ENCODE measurements at places on chromosomes 1 and 21.

DNA sequence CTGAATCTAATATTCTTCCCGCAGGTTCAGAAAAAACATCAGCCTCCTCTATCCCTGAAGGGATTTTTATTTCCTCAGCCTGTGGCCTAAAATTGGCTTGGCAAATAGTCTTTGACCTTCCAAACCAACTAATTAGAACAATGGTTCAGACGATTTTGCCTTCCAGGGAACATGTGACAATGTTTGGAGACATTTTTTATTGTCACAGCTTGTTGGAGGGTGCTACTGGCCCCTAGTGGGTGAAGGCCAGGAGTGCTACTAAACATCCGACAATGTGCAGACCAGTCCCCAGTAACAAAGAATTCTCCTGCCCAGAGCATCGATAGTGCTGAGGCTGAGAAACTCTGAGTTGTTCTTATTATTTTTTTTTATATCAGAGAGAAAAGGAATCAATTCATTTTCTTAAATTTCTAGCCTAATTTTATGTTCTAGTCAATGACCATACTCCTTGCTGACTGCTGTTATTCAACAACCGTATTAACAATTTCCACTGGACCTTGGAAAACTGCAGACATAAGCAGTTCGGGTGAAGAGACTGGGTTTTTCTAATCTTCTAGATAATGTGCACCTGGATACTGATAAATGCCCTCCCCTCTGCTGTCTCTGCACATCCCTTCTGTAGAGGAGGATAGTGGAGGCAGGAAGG, 280.7 kb downstream of the LMX1A start:
- DNase-seq, result no peak

GRCh38 chr1:38549191-38549590, 310.4 kb downstream of the RRAGC start:
- DNase-seq, result no peak

DNA sequence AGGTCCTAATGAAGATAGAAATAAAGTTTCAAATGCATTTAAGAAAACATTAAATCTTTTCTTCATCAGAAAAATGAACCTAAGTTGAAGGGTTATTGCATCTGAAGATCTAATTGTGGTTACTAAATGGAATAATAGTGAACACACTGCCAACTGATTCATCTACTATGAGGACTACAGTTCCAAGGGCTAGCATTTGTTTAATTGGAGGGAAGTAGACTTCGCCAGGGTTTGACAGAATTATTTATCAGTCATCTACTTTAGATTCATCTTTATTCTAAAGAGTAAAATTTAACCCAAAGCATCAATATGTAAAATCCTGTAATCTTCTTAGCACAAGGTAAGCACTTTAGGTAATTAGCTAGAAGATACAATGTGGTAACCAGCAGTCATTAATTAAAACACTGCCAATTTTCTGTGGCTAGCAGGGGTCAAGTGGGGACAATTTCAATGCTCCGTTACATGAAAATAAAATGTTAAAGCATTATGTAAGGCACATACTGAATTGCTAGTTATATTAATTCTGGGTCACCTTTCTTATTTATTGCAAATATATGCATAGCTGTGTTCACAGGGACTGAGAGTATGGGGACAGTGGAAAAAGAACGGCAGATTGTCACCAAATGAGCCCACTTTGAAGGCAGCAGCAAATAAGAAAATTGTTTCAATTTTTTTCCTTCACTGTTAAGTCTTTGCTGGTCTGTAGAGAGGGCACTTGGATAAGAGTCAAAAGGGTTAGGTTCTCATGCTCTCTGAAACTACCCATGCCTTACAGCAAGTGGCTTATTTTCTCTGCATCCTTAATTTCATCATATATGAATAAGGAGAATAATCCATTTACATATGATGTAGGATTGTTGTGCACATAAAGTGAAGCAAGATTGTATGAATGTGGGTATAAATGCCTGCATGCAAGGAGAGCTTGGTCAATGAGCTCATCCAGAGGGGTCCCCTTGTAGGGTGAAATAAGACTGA, 416.0 kb downstream of the PCP4 start:
- DNase-seq, result no peak

GRCh38 chr1:212645546-212646543, 37.3 kb downstream of the ATF3 start:
- DNase-seq, result no peak

- no peak for DNase-seq
Measured at GRCh38 chr1:156376146-156376545, 7.1 kb downstream of the RHBG start.

- DNase-seq, result no peak
Measured at GRCh38 chr1:50996083-50996482, 26.0 kb downstream of the CDKN2C start.

GRCh38 chr1:14240265-14240664, 358.2 kb upstream of the KAZN start:
- DNase-seq, result no peak

GRCh38 chr1:52967666-52968065, 40.6 kb downstream of the SCP2 start:
- DNase-seq, result no peak

DNA sequence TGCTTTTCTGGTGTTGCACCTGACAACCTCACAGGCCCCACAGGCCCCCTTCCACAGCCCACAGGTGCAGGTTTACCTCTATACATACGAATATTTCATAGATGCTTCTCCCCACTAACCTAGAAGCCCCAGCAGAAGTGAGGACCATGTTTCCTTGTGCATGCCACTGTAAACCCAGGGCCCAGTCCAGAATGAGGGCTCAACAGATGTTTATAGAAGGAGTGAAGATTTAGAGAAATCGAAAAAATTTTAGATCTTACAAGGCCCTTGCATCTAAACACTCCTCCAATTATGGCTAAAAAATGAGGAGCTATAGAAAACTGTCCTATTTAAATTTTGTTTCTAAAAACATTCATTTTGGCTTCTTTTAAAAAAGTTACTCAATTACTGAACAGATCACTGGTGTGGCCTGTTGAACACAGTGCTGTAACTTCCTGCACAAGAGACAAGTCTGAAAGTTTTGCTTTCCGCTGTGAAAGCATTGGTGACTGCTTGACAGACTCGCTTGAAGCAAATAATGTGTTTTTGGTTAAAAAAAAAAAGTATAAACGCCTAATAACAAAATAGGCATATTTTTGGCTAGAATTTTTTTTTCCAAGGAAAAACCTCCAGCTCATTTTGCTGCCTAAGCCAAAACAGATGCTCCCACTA, 1.2 kb downstream of the ABCB10 start:
- DNase-seq, result no peak

GRCh38 chr1:11044086-11044848, 2.8 kb downstream of the MASP2 start:
- no peak for DNase-seq

- no peak for DNase-seq
Measured at GRCh38 chr1:156115514-156116374, 1.2 kb downstream of the LMNA start.

Measured in T1000 (cell line).